ENCODE measurements at places on chromosomes 5 and 9.

DNA sequence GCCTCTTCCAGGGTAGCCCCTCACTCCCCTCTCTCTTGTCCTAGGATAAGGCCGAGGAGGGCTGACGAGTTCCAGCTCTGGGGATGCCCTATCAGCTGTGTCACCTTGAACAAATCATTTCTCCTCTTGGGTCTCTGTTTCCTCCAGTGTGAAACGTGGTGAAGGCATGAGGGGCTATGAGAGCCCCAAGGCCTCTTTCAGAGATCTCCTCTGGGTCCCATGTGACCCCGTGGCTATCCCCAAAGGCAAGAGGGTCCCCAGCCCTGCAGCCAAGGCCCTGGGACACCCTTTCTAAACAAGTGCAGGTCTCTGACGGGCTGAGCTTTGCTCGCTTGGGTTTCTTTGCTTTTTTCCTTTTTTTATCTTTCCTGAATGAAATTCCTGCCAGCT lies 25.5 kb upstream of the SPTLC1 start:
- no peak for DNase-seq

- DNase-seq: no peak
Observed at GRCh38 chr5:25568294-25568693, 923.5 kb upstream of the CDH10 start.

GRCh38 chr5:172365948-172366608 lies 82.5 kb upstream of the UBTD2 start:
- no peak for DNase-seq

DNA sequence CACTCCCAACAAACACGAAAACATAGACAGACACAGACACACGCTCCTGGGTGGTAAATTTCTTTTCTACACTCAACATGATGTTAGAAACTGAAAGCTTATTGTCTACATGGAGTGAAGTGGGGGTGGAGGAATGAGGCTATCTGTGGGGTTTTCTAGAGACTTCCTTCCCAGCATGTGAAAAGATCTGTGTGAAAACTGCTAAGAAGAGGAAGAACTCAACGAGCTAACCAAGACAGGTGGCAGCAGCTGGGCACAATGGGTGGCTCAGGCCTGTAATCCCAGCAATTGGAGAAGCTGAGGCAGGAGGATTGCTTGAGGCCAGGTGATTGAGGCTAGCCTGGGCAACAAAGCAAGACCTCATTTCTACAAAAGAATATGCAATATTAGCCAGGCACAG lies 7.6 kb downstream of the FYB1 start:
- DNase-seq: no peak

DNA sequence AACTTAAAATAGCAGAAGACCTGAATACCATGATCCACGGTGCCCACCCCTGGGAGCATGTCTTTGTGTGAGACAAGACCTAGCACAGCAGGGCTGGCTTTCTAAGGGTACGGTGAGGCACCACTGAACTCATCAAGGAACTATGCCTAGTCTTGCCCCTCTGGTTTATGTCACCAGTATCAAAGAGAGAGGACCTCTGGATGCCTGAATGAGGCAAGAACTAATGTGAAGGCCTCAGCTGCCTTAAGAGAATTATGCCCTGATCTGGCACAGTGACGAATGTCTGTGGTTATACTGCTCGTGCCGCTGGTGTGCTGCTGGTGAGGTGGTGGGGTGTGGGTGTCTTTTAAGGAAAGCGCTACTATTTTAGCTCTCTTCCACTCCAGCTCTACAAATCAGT lies 23.0 kb downstream of the NREP start:
- DNase-seq: no peak

- DNase-seq: no peak
Observed at GRCh38 chr9:9045072-9045471, 1245.5 kb upstream of the DMAC1 start.

All from HS-5 (cell line).